ENCODE measurements at places on chromosomes 4 and X. TPM values are rescaled to one million over a fixed set of nuclear protein-coding genes. Genes with fewer than 3 reads are reported as not detected.

- no peak for DNase-seq
These were observed 26.9 kb upstream of the BMP3 start for GRCh38 chr4:81003597-81004111.

MAGEB2 gene
- total RNA-seq, result not detected

GCNA gene
- 1.4 TPM for total RNA-seq

C4orf36 gene
- 0.96 TPM for total RNA-seq

DNA sequence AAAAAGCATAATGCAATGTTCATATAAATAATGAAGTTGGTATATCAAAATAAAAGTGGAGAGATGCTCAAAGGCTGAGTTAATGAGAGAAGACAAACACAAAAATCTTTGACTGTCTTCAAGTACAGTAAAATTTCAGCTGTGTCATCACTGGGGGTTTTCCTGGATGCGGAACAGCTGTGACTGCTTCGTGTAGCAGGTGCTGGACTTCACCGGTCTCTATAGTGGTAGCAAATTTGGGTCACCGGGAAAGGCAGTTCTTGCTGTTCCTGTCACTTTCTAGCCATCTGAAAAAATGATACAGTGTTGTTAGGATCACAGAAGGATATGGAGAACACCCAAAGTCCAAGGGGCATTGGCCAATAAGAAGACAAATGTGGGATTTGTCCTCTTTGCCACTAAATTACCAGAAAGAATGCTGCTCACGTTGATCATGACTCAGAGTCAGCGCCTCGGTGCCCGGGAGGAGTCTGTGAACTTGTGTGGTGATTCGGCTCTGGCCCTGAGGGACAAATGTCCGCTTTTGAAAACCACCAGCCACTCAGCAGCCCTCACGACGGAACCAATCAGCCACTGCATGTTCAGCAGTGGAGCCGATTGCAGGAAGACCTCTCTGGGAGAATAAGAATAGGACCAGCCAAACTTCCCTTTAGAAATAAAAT lies 230.1 kb upstream of the FAT1 start:
- no peak for DNase-seq

DNA sequence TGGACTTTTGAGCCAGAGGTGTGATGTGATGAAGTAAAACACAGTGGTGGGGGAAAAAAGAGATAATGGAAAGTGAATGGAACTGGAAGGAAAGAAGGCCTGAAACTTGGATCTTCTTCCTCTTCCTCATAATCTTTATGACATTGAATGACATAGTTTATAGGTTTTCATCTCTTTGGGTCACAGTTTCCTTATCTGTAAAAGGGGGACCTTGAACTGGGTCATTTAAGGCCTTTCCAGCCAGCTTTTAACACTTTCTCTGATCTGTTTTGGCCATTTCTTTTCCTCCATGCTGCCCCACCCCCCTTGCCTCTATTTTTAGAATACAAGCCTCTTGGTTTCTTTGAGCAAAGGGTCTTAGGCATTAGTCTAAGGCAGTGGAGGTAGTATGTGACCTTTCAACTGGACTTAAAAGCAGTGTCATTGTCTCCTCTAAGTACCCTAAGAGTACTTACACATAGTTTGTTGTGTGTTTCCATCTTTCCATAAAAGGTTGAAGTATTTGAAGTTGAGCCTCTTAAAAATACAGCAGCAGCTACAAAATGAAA lies 7.8 kb downstream of the CPEB2 start:
- DNase-seq, result no peak

DNA sequence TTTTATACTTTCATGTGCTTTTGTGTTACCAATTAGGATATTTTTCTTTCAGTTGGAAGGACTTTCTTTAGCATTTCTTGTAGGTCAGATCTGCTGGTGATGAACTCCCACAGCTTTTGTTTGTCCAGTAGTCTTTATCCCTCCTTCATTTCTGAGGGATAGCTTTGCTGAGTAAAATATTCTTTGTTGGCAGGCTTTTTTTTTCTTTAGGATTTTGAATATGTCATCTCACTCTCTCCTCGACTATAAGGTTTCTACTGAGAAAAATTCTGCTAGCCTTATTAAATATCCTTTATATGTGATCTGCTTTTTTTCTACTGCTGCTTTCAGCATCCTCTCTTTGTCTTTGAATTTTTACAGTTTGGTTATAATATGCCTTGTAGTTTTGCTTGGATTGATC lies 49.6 kb upstream of the POF1B start:
- no peak for DNase-seq

GRCh38 chrX:33175201-33175600 lies 36.1 kb downstream of the DMD start:
- DNase-seq, result no peak

DNA sequence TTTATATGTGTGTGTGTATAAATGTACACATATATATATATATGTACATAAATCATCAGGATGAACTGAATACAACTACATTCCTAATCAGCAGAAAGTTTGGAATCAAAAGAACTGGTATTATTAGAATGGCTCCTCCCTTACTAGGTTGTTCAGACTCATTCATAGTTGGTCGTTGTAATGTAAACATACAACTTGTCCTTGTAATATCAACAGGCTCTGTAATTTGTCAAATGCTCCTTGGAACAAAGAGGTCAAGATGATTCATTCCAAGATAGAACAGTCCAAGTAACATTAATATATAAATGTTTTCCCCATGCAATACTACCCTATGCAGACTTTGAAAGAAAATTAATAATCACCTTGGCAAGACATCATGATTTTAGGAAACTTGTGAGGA lies 351.4 kb upstream of the SMIM31 start:
- DNase-seq, result no peak

XK gene
- total RNA-seq, result 11.0 TPM

GRCh38 chr4:168484626-168485025 lies 4.3 kb upstream of the DDX60L start:
- DNase-seq, result no peak

VEGFD gene
- 8.3 TPM for total RNA-seq

GRCh38 chrX:50876551-50876950 lies 34.0 kb upstream of the BMP15 start:
- no peak for DNase-seq

Measured in left ventricle myocardium inferior (tissue), 1 donor.